ENCODE measurements at places on chromosomes 5 and 9.

- no peak for DNase-seq
Measured at GRCh38 chr9:38529317-38529716, 91.1 kb downstream of the ANKRD18A start.

GRCh38 chr9:95370064-95370463 lies 52.6 kb upstream of the FANCC start:
- DNase-seq = no peak

GRCh38 chr9:128916204-128916603 lies 4.6 kb upstream of the PHYHD1 start:
- no peak for DNase-seq

- DNase-seq = no peak
Measured at GRCh38 chr9:138071731-138072130, 194.1 kb downstream of the CACNA1B start.

DNA sequence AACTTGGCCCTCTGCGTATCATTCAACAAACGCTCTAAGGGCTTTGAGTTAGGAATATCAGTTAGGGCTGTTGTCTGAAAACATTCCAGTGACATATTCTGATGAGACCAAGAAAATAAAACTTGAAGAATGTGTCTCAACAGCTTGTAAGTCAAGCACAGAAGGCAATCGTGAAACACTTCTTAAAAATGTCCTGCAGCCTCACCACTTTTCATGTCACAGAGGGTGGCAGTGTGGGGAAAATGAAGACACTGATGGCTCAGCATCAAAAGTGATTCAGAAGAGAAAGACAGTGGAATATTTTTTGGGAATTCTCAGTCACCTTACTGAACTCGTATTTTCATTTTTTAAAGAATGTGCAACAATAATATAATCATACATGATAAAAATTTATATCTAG lies 247.3 kb downstream of the CTNND2 start:
- no peak for DNase-seq

DNA sequence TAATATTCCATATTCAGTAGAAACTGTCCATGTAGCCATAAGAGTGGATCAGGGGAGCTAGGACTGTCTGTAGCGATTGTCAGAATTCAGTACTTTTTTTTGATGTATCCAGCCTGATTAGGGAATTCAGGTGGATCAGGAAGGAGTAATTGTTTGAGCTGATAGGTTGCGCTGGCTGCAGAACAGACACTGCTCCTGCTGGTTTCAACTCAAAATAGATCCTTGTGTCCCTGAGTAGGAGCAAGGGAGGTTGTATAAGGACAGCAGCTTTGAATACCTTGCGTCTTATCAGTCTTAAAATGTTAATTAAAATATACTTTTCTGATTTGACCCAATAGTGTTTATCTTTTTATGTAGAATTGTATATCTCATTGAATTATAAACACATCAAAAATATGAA lies 229.6 kb downstream of the KDM4C start:
- DNase-seq = no peak
